ENCODE measurements at places on chromosomes 7 and 10. TPM values are rescaled to one million over a fixed set of nuclear protein-coding genes. Genes with fewer than 3 reads are reported as not detected.

GRCh38 chr7:82729172-82730030 is 285.8 kb upstream of the CACNA2D1 start:
- no peak for DNase-seq

- DNase-seq = no peak
These were observed 37.5 kb downstream of the HK1 start for GRCh38 chr10:69315610-69316312.

DNA sequence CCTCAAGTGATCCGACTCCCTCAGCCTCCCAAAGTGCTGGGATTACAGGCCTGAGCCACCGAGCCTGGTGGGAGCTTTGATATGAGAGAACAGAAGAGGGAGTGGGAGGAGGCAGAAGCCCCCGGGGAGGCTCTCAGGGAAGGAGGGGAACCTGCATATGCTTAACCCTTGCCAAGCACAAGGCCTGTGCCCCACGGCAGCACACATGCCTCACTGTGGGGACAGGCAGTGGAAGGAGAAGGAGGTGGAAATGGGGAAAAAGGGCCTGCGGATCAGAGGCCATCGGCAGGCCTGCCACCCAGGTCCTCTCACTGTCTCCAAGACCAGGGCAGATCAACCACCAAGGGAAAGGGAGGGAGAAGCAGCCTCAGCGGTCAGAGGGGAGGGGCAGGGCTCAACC is 7.2 kb upstream of the GRID1 start:
- peak; percentile 33 for DNase-seq

DNA sequence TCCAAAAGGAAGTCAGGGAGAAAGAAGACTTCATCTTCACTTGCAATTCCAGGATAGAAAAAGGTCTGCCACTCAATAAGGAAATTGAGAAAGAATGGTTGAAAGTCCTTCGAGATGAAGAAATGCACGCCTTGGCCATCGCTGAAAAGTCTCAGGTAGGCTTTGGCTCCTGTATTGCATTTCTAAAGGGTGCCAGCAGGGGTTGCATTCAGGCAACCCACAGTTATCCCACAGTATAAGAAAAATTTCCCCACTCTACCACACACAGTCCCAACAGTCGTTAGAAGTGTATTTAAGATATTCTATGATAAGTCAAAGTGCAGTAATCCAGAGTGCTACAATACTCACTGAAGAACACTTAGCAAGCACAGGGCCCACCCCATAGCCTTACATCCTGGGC is 93.4 kb upstream of the FGL2 start:
- no peak for DNase-seq

DNA sequence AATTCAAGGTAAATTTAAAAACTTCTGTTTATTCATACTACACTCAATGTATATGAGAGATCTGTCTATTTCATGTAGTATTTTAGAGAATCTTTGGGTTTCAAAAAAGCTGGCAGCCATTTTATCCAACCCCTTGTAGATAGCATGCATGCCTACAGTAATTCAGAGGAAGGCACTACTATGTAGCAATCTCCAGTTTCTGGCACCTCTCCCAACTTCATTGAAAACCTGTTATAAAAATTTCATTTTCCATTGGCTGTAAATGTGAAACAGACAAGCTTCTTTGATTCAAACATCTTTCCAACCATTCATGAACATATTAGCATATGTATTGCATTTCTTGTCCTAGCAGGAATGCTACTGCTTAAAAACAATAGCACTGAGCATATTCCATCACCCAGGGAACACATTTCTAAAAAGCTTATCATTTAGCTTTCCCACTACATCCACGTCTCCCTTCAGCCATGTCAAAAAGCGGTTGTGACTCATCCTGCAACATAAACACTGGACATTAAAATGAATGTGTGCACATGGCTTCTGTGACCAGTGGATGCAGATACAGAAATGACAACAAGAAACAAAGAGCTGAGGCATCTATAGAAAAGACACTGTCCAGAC is 330.4 kb upstream of the AOAH start:
- no peak for DNase-seq

GRCh38 chr10:76206797-76207352 is 775.5 kb downstream of the LRMDA start:
- DNase-seq = no peak

DNA sequence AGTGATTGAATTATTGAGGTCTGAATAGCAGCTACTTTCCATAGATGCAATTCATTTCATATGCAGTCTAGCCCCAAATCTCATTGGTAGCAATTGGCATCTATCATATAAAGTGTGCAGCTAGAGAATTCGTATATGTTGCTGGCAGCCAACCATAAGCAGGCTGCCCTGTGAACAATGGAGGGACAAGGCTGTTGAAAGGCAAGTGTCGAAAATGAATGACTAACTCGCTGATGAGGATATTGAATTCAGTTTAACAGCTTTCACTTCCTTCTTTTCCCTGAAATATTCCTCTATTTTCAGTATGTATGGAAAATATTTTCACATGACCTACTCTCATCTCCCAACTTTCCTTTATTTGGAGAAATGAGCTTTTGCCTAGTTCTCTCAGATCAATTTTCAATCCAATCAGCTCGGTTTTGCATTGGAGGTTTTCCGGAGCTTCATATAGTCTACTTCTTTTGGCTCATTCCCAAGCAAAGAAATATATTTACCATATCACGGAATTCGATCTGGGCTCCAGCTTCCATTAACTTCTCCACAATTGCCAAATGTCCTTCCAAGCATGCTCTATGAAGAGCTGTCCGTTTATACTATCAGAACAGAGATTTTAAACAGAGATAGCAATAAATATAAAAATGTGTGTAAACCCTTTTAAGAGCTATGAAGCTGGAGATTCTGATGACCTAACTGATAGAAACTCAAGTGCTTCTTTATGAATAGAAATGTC is 3.5 kb downstream of the ANKRD1 start:
- no peak for DNase-seq

- no peak for DNase-seq
These were observed 38.5 kb downstream of the UNC5B start for GRCh38 chr10:71250842-71251241.

GRCh38 chr10:93139059-93139655 is 65.5 kb downstream of the CYP26A1 start:
- no peak for DNase-seq

- no peak for DNase-seq
These were observed 28.0 kb downstream of the PPP1R3C start for GRCh38 chr10:91604553-91605534.

GRCh38 chr10:118251791-118252190 is 90.3 kb downstream of the FAM204A start:
- no peak for DNase-seq

DNA sequence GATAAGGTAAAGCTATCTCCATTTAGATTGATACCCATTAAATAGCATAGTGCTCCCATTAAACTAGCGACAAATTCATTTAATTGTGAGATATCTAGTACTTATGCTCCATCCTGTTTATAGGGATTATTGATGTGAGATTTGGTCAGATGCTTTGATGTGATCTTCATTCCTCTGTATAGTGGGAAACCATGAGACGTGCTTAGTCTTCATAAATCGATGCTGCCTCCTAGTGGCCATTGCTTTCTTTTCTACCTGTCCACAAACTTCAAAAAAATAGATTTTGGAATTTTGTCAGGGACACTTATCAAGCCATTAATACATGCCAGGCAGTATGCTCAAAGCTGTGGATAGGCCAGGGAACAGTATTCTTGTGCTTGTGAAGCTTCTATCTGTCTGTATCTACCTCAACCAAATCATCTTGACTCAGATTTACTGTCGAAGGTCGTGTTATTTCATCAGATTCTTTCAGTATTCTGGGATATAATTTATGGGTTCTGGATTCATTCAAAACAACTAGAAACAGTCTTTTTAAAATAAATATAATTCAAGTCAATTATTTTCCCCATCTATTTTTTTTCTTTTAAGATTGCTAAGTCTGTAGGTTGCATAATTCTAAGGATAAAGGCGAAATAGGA is 12.0 kb downstream of the LSM8 start:
- no peak for DNase-seq

- DNase-seq = no peak
These were observed 757.8 kb downstream of the INHBA start for GRCh38 chr7:40944981-40945585.

GRCh38 chr7:23864973-23865372 is 155.0 kb downstream of the STK31 start:
- no peak for DNase-seq

DNA sequence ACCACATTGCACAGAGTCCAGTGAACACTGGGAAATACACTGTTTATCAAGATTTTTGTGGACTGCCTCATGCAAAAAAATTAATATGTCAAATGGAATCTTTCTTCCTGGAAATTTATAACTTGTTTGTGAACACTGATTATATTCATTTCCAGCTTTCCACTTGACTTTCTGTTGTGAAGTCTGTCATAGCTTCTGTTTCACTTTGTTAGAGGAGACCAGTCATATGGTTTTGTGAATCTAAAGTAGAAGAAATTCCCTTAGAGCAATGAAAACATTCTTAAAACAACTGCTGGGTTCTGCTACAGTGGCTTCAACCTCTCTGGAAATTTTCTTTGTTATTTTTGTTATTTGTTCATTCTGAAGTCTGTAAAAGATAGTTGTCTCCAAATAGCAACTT is 349.5 kb upstream of the NFE2L3 start:
- DNase-seq = no peak

DNA sequence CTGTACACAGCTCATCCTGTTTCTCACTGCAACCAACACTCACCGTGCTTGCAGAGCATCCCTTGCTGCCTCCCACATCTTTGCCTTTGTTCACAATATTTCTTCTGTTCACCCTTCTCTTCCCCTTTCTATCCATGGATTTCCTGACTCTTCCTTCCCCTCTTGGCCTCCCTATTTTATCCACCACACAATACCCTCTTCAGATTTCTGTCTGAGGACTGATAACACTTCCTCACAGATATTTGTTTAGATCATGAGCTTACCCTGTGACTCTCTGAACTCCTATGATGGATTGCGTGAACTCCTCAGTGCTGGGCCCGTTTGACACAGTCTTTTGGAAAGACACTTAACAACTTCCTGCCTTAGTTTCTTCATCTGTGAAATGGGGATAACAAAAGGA is 62.8 kb upstream of the GPR158 start:
- no peak for DNase-seq

GRCh38 chr7:144256112-144256511 is 8.5 kb downstream of the OR2A7 start:
- DNase-seq = no peak

GRCh38 chr7:83640240-83640639 is 8.7 kb downstream of the SEMA3E start:
- no peak for DNase-seq

DNA sequence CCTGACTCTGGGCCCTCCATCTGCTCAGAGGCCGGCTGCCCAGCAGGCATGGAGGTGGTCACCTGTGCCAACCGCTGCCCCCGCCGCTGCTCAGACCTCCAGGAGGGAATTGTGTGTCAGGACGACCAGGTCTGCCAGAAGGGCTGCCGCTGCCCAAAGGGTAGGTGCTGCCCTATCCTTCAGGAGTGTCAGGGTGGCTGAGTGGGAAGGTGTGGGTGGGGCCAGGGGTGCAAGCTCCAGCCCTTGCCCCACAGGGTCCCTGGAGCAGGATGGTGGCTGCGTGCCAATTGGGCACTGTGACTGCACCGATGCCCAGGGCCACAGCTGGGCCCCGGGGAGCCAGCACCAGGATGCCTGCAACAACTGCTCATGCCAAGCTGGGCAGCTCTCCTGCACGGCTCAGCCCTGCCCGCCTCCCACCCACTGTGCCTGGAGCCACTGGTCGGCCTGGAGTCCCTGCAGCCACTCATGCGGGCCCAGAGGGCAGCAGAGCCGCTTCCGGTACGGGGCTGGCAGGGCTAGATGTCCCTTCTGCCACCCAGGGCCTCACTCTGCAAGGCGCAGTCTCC is 17.5 kb upstream of the ZNF862 start:
- DNase-seq = no peak

GRCh38 chr10:112653215-112653614 is 206.2 kb downstream of the VTI1A start:
- no peak for DNase-seq

- DNase-seq = no peak
These were observed 36.7 kb downstream of the MTERF1 start for GRCh38 chr7:91843831-91844230.

- peak; percentile 88 for DNase-seq
These were observed 652 bp downstream of the ATOH7 start for GRCh38 chr10:68231106-68231816.

- no peak for DNase-seq
These were observed 123.9 kb downstream of the TNS3 start for GRCh38 chr7:47458057-47458456.

DNA sequence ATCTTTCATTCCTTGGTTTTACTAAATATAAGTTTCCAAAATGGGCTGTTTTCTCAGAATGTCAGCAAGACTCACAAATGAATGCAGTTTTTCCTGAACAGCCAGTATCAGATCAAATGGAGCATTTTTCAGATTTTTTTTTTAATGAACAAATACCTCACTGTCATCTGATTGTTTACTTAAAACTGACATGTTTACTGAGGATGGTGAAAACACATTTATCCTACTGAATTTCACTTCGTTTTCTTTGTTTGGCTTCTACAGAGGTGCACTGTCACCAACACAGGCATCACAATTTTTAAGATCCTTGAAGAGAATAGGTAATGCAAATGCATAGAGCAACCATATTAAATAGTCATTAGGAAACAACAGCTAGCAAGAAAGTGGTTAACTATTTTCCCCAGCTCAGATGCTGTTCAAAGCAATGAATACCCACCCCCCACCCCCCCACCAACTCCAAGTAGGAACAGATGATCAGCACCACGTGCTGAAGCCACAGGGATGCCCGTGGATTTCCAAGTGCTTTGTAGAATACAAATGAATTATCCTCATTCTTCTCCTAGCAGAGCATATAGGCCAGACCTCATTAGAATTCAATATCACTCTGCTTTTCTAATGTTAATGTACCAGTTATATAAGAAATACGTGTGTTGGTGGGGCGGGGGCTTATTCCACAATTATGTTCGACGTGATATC is 205.9 kb downstream of the SKAP2 start:
- DNase-seq = no peak

REEP3 gene
- total RNA-seq = 32.6 TPM

EBF3 gene
- total RNA-seq = 0.26 TPM

HYAL4 gene
- not detected for total RNA-seq

ACTL6B gene
- 2.1 TPM for total RNA-seq

CUZD1 gene
- total RNA-seq = 13.0 TPM

NEBL gene
- 10.5 TPM for total RNA-seq

ANXA8 gene
- total RNA-seq = not detected

CADPS2 gene
- 19.7 TPM for total RNA-seq

NACAD gene
- 6.4 TPM for total RNA-seq

MUC3A gene
- 43.9 TPM for total RNA-seq

PIK3AP1 gene
- 2.9 TPM for total RNA-seq

ATOH7 gene
- 0.39 TPM for total RNA-seq

ZDHHC16 gene
- total RNA-seq = 50.4 TPM

SGMS1 gene
- 15.6 TPM for total RNA-seq

GHRHR gene
- total RNA-seq = 6.5 TPM

KCNIP2 gene
- 4.7 TPM for total RNA-seq

AKR1C3 gene
- total RNA-seq = 4.6 TPM

PRR15 gene
- total RNA-seq = 7.9 TPM

FOXP2 gene
- 0.43 TPM for total RNA-seq

ANKRD30A gene
- not detected for total RNA-seq

All from H1 (cell line).